ENCODE measurements at places on chromosomes 1 and 21.

- peak; percentile 20 for DNase-seq
Observed at GRCh38 chr1:240813720-240814119, 201.8 kb upstream of the GREM2 start.

- DNase-seq = no peak
Observed at GRCh38 chr1:112927462-112927990, 28.5 kb downstream of the SLC16A1 start.

- peak; percentile 42 for DNase-seq
Observed at GRCh38 chr1:22418933-22419382, 32.7 kb upstream of the ZBTB40 start.

DNA sequence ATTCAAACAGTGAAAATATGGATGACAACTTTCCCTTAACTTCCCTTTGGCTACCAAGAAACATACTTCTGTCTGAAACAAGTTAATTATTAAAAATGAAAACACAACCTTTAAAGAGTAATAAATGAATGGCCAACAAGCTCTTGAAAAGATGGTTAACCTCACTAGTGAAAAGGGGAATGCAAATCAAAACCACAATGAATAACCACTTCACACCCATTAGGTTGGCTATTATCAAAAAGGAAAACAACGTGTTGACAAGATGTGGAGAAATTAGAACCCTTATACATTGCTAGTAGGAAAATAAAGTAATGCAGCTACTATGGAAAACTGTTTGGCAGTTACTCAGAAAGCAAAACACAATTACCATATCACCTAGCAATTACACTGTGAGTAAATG lies 14.1 kb downstream of the COP1 start:
- no peak for DNase-seq

DNA sequence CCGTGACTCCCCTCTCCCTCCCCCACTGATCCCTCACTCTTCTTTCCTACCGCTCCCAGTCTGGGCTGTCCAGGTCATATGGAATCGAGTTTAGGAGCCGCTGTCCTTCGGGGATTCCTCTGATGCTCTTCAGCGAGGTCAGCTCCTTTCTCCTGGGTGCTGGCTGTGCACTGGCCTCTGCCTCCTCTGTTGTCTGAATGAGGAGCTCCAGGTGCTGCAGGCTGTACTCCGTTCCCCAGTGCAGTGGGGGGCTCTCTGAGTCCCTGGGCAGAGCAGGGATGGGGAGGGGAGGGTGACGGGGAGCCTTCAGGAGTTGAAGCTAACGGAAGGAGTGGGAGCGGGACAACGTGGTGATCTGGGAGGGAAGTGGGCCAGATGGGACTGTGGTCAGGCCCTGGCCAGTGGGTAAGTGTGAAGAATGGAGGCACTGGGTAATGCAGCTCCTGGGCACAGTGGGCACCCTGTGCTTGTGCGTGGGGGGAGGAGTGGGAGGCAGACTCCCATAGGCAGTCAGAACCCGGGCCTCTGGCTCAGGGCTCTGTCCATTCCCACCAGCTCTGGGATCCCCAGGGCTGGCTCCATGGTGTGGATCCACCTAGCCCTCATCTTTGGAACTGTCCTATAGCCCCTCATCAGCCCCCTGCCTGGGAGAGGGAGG lies 59.5 kb upstream of the TLR5 start:
- DNase-seq = no peak

GRCh38 chr1:201883786-201884185 lies 4.9 kb upstream of the SHISA4 start:
- peak; percentile 45 for DNase-seq

GRCh38 chr1:212628813-212629415 lies 20.4 kb downstream of the ATF3 start:
- DNase-seq = no peak

- no peak for DNase-seq
Observed at GRCh38 chr1:31957701-31958674, 19.8 kb upstream of the PTP4A2 start.

DNA sequence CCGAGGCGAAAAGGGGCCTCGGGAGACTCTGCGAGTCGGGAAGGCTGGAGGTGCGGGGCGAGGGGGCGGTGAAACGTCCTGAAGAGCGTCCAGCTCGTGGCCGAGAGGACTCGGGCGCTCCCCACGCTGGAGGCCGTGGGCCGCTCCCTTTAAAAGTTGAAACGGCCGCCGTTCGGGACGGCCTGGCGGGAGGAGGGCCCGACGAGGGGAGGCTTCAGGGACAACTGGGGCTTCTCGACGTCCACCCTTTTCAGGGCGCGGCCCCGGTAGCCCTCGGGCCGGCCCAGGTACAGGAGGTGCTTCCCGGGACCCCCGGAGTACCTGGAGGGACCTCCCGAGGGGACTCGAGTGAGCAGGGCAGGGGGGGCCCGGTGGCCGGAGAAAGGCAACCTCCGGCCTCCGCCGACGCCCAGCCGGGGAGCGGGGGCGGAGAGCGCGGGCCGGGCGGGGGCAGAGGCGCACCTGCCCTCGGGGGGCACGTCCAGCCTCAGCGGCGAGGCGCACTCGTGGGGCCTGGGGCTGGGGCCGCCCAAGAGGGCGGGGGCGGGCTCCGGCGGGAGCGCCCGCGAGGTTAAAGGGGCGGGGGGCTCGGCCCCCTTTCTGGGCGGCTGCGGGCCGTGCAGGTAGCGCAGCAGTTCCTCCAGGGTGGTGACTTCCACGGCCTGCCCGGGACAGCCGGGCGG lies 14.0 kb downstream of the SEMA6C start:
- no peak for DNase-seq

- peak; percentile 79 for DNase-seq
Observed at GRCh38 chr1:58968360-58968952, 184.6 kb upstream of the JUN start.

DNA sequence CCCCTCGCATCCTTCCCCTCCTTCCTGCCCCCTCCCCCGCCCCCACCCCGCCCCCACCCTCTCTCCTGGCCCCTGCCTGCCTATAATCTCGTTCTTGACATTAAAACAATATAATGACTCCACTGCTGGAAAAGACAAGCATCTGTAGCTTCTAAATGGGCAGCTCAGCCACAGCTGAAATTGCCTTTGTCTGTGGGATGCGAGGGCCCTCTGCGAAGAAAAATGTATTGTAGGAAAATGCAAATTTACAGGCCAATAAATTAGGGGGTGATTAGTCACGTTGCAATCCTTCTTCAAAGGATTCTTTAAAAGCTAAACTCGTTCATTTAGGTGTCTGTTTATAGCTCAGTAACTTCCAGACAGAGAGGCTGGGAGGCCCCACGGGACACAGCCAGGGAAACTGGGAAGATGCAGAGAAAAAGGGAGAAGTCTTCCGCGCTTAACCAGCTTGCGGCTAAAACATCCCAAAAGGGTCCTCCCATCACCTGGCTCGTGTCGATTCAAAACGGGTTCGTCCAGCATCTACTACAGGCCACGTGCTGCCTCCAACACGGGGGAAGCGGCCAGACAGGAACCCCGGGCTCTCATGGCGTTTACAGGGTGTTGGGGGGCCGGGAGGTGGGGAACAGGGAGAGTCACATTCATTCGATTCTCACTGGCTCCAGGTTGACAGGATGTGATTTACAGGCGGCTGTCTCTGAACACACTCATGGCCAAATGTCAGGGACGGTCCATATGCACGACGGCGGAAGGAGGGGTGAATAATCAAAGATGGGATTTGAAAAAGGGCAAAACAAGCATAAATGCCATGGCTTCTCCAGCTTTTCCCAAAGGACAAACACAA lies 100.5 kb upstream of the ZBTB40 start:
- no peak for DNase-seq

GRCh38 chr1:94602316-94602715 lies 60.8 kb upstream of the F3 start:
- DNase-seq = no peak

GRCh38 chr1:179091691-179092165 lies 9.9 kb downstream of the TOR3A start:
- peak; percentile 76 for DNase-seq

DNA sequence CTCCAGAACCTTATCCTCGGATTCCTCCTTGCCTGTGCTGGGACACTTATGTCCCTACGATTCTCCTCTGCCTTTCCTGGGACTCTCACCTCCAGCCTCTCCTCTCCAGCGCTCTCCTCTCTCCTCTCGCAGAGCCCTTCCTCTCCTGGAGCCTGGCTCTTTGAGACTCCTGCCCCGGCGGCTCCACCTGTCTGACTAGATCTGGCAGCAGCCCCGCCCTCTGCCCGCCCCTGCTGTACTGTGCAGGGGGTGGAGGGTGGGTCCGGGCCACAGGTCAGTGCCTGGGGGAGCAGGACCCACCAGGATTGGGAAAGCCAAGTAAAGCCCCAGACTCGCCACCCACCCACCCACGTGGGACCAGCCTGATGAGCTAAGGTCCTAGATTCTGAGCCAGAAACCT lies 1.6 kb downstream of the ELOVL1 start:
- no peak for DNase-seq

- DNase-seq = peak; percentile 63
Observed at GRCh38 chr1:23799570-23800399, 769 bp downstream of the GALE start.

GRCh38 chr1:82903626-82904025 lies 1095.3 kb downstream of the TTLL7 start:
- peak; percentile 7 for DNase-seq
